ENCODE measurements at places on chromosomes 4 and X. TPM values are rescaled to one million over a fixed set of nuclear protein-coding genes. Genes with fewer than 3 reads are reported as not detected.

DNA sequence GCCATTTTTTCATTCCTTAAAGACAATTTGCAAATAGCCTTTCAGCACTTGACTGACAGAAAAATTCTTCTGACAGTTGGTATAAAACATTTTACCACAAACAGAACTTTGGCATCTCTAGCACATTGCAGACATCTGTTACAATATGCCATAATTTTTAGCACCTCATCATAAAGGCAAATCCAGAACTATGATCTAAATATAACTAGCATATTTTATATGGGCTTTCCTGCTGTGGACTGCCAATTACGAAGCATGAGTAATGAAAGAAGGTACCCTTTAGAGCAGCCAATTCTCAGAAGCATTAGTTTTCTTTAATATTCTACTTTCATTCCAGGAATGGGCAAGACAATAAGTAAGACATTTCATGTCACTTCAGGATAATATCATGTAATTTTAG, 647.4 kb upstream of the GALNT7 start:
- DNase-seq: no peak

GRCh38 chr4:154939851-154940250, 158.8 kb downstream of the RBM46 start:
- DNase-seq: no peak

Gene SETD7
- total RNA-seq: 19.4 TPM

Gene ATP6AP2
- 82.2 TPM for total RNA-seq

DNA sequence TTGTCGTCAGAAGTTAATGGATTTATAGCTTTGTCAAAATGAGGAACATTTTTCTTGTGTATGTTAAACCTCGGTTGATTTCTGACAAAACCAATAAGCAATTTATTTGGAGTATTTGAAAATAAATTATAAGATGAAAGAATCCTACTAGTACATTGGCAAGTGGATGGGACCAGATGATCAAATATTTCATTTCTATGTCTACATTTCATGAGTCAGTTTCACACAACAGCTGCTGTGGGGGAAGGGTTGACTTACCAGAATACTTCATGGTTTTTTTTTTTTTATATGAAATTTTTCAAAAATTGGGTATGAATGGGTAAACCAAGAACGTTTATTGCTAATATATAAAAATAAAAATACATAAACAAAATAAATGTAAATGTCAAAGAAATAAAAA, 39.4 kb downstream of the RAPGEF2 start:
- DNase-seq: no peak

DNA sequence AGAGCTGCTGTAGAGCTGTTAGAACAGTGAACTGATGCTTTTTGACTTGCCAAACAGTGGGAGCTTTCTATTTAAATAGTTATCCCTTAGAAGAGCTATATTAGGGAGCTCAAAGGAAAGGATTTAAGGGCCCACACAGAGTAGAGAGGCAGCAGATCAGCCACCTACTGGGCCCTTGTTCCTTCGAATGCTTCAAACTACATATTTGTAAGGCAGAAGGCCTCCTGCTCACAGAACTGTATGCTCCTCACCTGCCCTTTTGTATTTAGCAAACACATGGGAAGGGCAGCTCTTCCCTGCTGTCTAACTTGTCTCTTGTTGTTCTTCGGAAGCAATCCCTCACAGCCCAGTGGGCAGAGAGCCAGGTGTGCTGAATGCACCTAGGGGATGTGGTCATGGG, 38.0 kb downstream of the IL1RAPL1 start:
- DNase-seq: peak; percentile 70

GRCh38 chr4:184868623-184869022, 42.9 kb upstream of the ACSL1 start:
- DNase-seq: no peak

GRCh38 chr4:98544818-98545414, 113.5 kb downstream of the TSPAN5 start:
- DNase-seq: no peak

Gene TMEM128
- 26.0 TPM for total RNA-seq

DNA sequence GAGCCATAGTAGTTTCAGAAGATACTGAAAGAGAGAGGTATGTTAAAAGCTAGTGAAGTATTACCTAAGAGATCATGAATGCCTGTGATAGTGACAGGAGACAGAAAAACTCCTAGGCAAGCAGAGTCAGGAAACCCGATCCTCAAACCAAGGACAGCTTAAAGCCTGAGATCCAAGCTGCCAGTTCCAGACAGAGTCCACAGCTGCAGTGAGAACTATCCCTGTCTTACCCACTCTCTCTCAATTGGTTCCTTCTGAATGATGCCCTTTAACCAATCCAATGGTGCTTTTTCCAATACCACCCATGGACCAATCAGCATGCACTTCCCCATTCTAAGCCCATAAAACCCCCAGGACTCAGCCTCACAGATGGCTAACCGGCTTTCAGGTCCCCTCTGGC, 90.4 kb upstream of the PCDH10 start:
- DNase-seq: peak; percentile 47

GRCh38 chr4:157121401-157121800, 45.5 kb downstream of the GLRB start:
- DNase-seq: no peak

Gene SSX2B
- not detected for total RNA-seq

GRCh38 chr4:183962419-183962818, 57.3 kb downstream of the STOX2 start:
- DNase-seq: no peak

DNA sequence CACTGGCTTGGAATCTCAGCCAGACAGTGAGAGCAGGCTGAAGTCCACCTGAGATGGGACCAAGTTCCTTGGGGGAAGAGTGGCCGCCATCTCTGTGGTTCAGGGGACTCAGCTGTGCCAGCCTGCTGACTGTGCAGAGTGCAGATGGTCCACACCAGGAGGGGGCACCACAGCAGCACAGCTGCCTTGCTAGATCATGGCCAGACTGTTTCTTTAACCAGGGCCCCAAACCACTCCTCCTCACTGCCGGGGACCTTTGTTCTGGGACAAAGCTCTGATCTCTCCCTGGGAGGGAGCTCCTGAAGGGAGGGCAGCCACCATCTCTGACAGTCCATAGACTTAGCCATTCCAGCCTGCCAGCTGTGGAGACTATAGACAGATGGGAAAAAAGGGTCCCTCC, 2189.6 kb downstream of the PCDH7 start:
- DNase-seq: peak; percentile 77

Gene IL2RG
- total RNA-seq: not detected

DNA sequence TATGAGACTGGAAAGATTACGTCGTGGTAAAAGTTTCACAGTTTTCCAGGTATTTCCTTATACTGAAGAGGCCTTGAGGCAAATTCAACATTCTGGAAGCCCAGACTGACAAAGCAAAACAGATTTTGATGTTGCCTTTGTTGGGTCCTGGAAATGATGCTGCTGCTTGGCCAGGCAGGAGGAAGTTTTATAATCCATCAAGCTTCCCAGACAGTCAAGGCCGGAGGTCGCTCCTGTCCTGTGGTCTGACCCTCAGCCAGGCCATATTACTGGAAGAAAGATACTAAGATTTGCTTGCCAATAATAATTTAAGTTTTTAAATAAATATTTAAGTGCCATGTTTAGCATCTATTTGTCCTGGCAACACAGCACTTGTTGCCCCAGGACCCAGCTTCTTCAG, 63.4 kb downstream of the TAPT1 start:
- no peak for DNase-seq

- DNase-seq: no peak
Measured at GRCh38 chr4:188550296-188550695, 411.1 kb downstream of the TRIML1 start.

GRCh38 chr4:165301833-165302232, 25.6 kb upstream of the MSMO1 start:
- no peak for DNase-seq

Gene NAA11
- not detected for total RNA-seq

DNA sequence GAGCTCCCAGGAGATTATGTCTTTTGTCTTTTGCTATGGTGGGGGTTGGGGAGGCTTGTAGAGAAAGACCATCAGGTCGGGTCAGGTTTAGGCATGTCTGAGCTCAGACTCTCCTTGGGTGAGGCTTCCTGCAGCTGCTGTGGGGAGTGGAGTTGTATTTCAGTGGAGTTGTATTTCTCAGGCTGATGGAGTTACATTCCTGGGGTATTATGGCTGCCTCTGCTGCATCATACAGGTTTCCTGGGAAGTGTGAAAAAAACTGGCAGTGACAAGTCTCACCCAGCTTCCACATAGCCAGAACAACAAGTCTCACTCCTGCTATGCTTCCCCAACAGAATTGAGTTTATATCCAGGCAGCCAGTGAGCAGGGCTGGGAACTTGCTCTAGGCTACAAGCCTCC, 119.3 kb downstream of the VSIG4 start:
- peak; percentile 56 for DNase-seq

DNA sequence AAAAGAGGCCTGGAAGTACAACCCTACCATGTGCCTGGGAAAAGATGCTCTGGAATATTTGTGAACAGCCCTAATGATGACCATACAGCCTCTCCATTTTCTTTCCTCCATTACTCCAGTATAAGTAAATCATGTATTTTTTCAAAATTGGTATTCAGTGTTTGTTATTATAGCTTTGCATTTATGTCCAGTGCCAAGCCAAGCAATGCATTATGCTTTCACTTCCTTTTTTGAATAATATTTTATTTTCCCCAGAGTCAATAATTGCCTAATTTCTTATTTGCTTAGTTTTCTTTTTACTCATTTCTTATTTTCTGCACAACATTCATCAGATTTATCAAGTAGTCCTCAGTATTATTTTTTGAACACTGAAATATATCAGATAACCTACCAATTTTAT, 49.3 kb upstream of the EOLA2 start:
- no peak for DNase-seq

Gene ASMT
- not detected for total RNA-seq

Gene PNMA6A
- total RNA-seq: 7.6 TPM

DNA sequence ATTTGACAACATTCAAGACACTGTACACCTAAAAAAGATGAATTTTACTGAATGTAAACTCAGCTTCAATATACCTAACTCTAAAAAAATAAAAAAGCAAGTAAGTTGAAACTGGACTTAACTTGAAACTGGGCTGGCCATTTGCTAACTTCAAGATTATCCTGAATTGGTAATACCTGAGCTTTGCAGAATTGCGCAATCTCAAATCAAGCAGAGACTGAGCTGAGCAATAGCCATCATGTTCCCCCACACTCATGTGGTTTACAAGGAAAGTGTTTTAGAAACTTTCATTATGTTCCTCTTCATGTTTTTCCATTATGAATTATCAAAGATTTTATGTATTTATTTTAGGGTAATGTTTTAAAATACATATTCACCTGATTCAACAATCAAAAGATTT, 38.7 kb downstream of the ANXA5 start:
- DNase-seq: no peak

DNA sequence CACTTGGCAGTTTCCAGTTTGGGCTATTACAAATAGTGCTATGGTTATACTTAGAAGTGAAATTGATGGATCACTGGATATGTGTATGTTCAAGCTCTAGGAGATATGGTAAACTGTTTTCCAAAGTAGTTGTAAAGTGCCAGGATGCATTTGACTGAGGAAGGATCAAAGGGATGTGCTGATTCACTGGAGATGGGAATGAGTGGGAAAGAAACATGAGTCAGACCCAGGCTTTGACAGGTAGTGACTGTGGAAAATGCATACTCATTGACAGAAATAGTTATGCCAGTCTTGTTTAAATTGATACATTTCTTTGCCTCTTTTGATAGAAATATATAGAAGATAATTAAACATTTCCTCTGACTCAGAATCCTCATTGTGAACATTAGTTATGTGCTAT, 77.9 kb downstream of the CEP135 start:
- no peak for DNase-seq

- no peak for DNase-seq
Measured at GRCh38 chr4:187109636-187110035, 386.0 kb upstream of the FAT1 start.

Gene RBM41
- 22.8 TPM for total RNA-seq
